ENCODE measurements at places on chromosomes 1 and 21.

DNA sequence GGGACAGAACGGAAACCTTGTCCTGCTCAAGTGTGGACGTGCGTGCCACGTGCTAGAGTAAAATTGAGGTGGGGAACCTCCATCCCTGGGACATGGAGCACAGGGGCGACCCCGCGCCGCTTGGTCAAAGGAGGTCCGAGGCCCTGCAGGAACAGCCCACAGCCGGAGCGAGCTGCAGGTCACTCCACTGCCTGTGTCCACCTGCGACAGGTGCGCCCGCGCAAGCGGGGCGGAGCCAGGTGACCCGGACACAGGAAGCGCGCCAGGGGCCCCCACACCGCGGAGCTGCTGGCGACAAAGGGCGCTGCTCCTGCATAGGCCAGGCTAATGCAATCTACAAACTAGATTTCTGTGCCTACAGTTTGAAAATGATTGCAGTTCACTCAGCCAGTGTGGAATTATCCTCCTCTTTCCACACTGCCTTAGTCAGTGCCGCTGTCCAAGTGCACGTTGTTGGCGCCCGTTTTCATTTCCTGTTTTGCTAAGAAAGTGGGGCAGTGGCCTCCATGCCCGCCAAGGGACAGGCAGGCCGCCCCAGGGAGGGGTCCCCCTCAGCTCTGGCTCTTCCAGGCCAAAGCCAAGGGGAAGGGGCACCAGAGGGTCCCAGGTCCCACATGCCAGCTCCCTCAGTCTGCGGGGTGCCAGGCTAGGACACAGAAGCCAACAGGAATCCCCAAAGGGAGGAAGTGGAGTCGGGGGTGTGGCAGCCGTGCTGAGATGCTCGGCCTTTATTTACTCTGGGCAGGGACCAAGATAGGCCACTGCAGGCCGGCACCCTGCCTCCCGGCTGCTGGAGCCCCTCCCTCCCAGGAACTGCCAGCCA lies 4.3 kb upstream of the NADK start:
- peaks cover 44% of the 10 kb centered on the region for H3K4me1 ChIP-seq
- H3K36me3 ChIP-seq: peaks cover 16% of the 10 kb centered on the region
- DNase-seq: peak; percentile 50

GRCh38 chr1:31624309-31624708 lies 6.8 kb downstream of the HCRTR1 start:
- H3K4me1 ChIP-seq: no peaks in the 10 kb centered on the region
- DNase-seq: peak; percentile 11
- H3K4me3 ChIP-seq: no peak overlapping the region
- H3K27ac ChIP-seq: no peak overlapping the region
- peaks cover 6% of the 10 kb centered on the region for H3K36me3 ChIP-seq

GRCh38 chr1:45535988-45536766 lies 14.4 kb upstream of the AKR1A1 start:
- no peak for DNase-seq
- no peaks in the 10 kb centered on the region for H3K27me3 ChIP-seq
- H3K4me3 ChIP-seq: no peak overlapping the region

DNA sequence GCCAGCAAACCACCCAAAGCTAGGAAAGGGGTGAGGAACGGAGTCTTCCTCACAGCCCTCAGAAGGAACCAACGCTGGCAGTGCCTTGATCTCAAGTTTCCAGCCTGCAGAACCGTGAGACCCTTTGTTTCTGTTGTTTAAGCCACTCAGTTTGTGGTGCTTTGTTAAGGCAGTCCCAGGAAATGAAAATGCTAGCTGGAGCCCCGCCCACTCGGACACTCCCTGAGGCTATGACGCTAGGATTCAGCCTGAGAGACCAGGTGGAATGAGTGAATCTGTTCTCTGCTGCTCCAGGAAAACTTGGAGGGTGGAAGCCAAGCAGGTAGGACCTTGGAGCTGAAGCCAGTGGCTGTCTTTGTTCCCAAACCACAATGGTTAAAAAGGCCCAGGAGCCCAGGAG lies 196.5 kb upstream of the POU3F1 start:
- no peak overlapping the region for H3K4me3 ChIP-seq
- peaks cover 2% of the 10 kb centered on the region for H3K27me3 ChIP-seq
- no peaks in the 10 kb centered on the region for H3K4me1 ChIP-seq
- DNase-seq: no peak
- no peak overlapping the region for H3K27ac ChIP-seq

DNA sequence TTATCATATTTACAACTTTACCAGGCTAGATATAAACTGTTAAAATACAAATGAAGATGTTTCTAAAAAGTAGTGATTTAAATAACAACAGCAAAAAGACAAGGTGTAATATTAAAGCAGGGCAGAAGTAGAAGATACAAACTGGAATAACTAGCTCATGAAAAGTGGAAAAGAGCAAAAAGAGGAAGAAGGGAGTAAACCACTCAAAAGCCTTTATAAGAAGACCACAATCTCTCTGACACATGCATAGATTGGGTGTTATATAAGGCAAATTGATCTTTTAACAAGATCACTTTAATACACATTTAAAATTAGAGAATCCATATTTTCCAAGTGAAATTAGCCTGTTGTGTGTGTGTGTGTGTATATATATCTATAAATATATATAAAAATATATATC lies 5.0 kb downstream of the DENND1B start:
- H3K4me1 ChIP-seq: peaks cover 73% of the 10 kb centered on the region
- no peak overlapping the region for H3K27ac ChIP-seq
- H3K36me3 ChIP-seq: peaks cover 18% of the 10 kb centered on the region
- H3K4me3 ChIP-seq: no peak overlapping the region
- H3K27me3 ChIP-seq: no peaks in the 10 kb centered on the region

All from activated CD4-positive, alpha-beta memory T cell treated with anti-CD3 and anti-CD28 coated beads for 36 hours (primary cell).